ENCODE measurements at places on chromosomes 1 and 21.

DNA sequence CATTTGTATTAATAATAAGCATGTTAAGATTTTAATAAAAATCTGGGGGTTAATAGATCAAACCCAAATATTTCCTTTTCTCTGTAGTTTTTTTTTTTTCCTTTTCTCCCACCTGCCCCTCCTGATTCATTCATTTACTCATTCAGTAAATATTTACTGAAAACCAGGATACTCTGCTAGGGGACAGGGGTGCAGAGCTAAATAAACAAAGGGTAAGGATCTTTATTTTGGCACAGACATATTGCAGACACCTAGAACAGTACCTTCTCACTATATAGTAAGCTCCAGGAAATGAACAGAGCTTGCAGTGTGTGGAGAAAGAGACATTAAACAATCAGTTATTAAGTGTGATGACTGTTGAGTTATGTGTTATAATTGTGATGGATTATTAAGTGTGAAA is 60.9 kb downstream of the AK5 start:
- no peak for DNase-seq

- DNase-seq: no peak
These were observed 8.8 kb downstream of the XCL1 start for GRCh38 chr1:168585191-168585590.

- DNase-seq: no peak
These were observed 8.1 kb downstream of the DNASE2B start for GRCh38 chr1:84406346-84406861.

- DNase-seq: no peak
These were observed 850 bp downstream of the PANK4 start for GRCh38 chr1:2525572-2525919.

DNA sequence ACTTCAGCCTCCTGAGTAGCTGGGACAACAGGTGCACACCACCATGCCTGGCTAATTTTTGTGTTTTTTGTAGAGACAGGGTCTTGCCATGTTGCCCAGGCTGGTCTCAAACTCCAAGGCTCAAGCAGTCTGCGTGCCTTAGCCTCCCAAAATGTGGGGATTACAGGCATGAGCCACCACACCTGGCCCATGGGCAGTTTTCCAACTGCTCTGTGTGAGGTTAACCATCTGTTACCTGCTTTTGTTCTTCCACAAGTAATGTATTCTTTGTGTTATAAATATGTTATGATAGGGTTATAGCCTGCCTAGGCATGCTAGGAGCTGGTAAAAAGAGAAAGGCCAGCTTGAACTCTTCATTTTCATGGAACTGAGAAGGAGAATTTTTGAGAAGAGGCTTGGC is 30.7 kb downstream of the TUFT1 start:
- no peak for DNase-seq

DNA sequence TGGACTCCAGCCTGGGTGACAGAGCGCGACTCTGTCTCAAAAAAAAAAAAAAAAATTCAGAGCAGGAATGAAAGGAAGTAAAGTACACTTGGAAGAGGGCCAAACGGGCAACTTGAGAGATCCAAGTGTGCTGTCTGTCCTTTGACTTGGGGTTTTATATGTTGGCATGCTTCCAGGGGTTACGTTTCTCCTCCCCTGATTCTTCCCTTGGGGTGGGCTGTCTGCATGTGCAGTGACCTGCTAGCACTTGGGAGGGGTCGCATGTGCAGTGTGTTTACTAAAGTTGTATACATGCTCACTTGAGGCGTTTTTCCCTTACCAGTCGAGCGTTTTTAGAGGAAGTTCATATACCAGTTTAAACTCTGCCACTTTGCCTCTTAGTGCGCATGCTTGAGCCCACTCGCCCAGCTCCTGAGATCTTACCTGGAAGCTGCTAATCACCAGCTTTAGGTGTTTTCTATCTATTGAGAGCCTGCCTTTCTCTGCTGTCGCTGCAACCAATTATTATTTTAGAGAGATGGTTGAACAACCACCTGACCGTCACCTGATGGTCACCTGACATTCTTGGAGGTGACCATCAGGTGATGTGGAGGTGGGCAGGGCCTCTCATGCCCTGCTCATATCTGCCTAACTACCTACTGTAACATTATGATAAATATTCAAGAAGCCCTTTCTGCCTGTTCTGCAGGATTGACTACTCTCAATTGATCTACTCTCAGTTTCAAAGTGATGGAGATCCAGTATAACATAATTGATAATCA is 140.1 kb downstream of the MACF1 start:
- DNase-seq: no peak

All from activated CD8-positive, alpha-beta memory T cell treated with anti-CD3 and anti-CD28 coated beads for 1 hour (primary cell).